ENCODE measurements at places on chromosomes 12 and 14. TPM values are rescaled to one million over a fixed set of nuclear protein-coding genes. Genes with fewer than 3 reads are reported as not detected.

The SMIM41 gene
- total RNA-seq: not detected

- no peaks in the 10 kb centered on the region for H3K27me3 ChIP-seq
- no peak overlapping the region for H3K4me3 ChIP-seq
- DNase-seq: no peak
Observed at GRCh38 chr14:36279306-36280190, 40.9 kb downstream of the MBIP start.

DNA sequence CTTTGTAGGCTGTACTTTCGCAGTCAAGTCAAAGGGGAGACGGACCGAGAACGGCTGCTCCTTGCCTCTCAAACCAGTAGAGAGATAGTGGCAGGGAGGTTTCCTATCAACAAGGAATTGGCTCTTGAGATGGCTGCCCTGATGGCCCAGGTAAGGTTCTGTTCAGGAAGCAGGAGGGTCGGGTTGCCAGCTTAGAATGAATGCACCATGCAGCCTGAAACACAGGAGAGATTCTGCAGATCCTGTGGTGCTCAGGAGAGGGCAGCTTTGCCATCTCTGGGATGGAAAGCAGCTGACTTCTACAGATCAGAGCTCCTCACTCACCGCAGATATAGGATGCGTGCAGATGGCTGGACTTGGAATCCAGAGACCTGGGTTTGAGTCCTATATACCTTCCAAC lies 18.0 kb downstream of the PIGH start:
- no peak overlapping the region for H3K4me3 ChIP-seq
- no peaks in the 10 kb centered on the region for H3K27me3 ChIP-seq

DNA sequence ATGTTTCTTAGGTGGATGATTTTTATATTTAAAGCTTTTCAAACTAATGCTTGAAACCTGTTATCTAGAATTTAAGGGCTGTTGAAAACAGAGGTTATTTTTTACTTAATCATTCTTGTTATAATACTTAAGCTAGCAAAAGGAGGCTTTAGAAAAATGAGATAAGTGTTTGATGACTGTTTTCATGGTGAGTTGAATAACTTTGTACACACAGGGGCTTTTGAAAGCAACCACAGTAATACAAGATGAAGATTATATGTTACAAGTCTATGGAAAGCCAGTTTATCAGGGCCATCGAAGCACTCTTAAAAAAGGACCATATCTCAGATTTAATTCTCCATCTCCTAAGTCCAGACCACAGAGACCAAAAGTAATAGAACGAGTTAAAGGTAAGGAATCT lies 33.3 kb downstream of the KIAA0586 start:
- H3K27me3 ChIP-seq: no peaks in the 10 kb centered on the region
- no peaks in the 10 kb centered on the region for H3K4me1 ChIP-seq
- H3K36me3 ChIP-seq: peaks cover 36% of the 10 kb centered on the region
- no peak overlapping the region for H3K27ac ChIP-seq
- no peak for DNase-seq

DNA sequence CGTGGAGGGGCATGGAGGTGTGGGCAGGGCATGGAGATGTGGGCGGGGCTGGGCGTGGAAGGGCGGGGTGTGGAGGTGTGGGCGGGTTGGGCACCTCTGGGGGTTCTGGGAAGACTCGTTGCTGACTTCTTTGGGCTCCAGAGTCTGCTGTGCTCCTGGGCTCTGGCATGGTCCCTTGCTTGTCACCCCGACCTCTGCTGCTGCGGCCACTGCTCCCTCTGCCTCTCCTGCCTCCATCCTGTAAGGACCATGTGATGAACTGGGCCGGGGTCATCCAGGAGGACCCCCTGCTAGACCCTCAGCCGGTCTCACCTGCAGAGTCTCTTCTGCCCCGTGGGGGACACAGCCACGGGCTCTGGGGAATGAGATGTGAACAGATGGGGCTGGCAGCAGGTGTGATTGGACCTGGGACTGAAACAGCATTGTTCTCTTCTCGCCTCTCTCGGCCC lies 15.3 kb downstream of the NOC4L start:
- no peak overlapping the region for H3K27ac ChIP-seq
- DNase-seq: no peak
- no peaks in the 10 kb centered on the region for H3K4me1 ChIP-seq
- H3K4me3 ChIP-seq: no peak overlapping the region

The SLC25A29 gene
- 55.2 TPM for total RNA-seq
